ENCODE measurements at places on chromosomes 2 and 18.

- no peak for DNase-seq
Measured at GRCh38 chr2:149873936-149874335, 286.4 kb upstream of the MMADHC start.

DNA sequence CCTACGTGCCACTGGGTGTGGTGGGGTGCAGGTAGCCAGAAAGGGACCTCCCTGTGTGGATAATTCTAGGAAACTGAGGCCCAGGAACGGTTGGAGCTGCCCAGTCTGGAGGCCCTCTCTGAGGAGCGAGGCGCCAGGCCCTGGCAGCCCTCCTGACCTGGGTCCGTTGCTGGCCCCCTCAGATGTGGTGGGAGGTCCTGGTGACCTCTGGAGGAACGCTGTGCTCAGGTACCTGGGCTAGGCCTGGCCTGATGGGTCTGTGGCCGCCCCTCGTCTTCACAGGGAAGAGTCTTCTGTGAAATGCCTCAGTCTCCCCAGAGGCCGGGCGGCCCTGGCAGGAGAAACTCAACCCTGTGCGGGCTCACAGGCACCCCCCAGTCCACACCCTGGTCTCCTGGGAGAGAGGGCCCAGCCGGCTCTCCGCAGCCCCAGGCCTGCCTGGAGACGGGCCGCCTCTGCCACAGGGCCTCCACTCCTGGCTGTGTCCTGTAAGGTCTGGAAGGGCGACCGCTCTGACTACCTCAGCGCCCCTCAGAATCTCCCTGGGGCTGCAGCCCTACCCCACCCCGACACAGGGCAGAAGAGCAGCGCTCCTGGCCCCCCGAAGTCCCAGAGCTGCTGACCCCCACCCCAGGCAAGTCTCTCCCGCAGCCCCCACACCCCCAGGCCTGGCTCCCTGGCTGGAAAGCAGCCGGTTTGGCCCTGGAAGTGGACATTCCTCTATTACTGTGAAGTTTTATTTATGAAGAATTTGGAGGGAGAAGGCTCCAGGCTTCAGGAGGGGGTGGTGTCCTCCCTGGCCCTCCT, 3.7 kb downstream of the B3GNT7 start:
- DNase-seq, result no peak

- no peak for DNase-seq
Measured at GRCh38 chr18:47970664-47971531, 40.4 kb upstream of the SMAD2 start.

GRCh38 chr2:72731116-72731515, 94.7 kb downstream of the EXOC6B start:
- DNase-seq, result no peak

DNA sequence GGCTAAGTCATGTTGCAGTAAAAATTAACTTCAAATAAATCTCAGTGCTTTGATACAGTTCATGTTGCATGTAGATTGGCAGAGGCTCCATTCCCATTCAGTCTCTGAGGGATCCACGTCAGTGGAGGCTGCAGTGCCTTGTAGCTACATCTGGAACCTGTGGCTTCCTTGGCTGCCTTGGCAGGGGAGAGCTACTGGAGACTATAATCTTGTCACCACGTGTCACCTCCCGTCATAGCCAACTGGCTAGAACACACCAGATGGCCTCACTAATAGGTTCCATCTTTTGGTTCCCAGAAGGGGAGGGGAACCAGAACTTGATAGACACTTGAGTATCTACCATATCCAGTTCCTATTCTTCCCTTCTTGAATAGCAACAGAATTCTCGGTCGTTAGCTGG, 28.4 kb downstream of the E2F6 start:
- no peak for DNase-seq

DNA sequence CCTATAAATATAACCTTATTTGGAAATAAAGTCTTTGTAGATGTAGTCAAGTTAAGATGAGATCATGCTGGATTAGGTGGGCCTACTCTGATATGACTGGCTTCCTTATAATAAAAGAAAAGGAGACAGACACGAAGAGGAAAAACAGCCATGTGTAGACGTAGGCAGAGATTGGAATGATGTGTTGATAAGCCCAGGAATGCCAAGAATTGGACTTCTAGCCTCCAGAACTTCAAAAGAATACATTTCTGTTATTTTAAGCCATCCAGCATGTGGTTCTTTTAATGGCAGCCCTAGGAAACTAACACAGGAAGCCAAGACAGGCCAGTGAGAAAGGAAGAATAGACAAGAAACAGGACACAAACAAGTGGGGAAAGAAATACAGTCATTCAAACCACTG, 68.6 kb downstream of the NYAP2 start:
- DNase-seq, result no peak

- no peak for DNase-seq
Measured at GRCh38 chr2:239467956-239468490, 67.2 kb upstream of the HDAC4 start.

DNA sequence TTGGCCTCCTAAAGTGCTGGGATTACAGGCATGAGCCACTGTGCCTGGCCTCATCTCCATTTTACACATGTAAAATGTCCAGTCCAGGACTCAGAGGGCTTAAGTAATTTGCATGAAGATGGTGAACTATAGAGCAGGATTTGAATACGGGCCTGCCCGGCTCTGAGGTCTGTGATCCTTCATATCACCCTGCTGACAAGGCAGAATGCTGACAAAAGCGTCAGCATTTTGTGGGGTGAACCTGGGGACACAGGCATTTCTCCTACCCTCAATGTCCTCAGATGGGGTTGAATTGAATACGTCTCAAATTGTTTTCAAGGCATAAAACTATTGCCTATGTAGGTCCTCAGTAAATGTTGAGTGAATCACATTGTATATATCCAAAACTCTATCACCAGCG, 57.2 kb upstream of the GATA6 start:
- DNase-seq, result no peak

- DNase-seq, result peak; percentile 35
Measured at GRCh38 chr2:190407662-190408537, at the start of gene MFSD6. Gene MFSD6, plus strand, starts transcription at chr2:190408355. Its CDS starts 27,675 bp downstream, at chr2:190436030.

DNA sequence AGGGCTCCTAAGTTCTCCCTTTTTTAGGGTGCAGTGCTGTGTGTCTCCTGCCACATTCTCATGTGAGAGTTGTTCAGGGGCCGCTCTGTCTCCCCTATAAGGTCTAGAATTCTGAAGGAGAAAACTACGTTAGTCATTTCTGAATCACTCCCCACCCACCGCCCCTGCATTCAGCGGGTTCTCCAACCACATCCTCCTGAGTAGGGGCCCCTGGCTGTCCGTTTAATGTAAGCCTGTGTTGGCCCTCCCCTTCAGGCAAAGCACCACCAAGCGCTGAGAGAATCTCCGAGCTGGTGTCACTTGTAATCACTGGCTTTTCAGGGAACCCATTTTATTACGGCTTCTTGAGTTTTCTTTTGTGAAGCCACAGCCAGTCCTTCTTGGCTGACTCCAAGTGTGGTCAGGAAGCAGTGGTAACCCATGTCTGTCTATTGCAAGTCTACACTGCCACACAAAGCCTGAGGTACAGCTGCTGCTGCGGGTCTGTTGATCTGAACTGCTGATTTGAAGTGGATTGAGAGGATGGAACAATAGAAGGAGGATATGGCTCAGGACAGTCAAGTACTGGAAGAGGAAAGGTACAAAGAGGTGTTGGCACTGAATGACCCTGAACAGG, 16.9 kb downstream of the LCT start:
- DNase-seq, result peak; percentile 43

DNA sequence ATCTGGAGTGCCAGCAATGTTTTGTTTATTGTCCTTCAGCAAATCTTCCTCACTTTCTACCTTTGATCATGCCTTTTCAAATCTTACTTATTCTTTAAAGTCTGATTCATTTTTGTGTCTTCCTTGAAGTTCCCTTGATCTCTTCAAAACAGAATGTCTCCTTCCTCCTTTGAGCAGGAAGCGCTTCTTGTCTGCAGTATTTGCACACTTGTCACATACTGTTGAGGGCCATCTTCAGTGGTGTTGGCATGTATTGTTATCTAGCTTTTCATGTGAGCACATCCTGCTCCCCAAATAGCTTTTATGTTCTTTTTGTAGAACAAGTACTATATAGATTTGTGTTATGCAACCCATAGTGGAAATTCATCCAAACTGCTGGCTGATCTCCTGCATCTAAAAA, 5.9 kb upstream of the CERS6 start:
- no peak for DNase-seq

DNA sequence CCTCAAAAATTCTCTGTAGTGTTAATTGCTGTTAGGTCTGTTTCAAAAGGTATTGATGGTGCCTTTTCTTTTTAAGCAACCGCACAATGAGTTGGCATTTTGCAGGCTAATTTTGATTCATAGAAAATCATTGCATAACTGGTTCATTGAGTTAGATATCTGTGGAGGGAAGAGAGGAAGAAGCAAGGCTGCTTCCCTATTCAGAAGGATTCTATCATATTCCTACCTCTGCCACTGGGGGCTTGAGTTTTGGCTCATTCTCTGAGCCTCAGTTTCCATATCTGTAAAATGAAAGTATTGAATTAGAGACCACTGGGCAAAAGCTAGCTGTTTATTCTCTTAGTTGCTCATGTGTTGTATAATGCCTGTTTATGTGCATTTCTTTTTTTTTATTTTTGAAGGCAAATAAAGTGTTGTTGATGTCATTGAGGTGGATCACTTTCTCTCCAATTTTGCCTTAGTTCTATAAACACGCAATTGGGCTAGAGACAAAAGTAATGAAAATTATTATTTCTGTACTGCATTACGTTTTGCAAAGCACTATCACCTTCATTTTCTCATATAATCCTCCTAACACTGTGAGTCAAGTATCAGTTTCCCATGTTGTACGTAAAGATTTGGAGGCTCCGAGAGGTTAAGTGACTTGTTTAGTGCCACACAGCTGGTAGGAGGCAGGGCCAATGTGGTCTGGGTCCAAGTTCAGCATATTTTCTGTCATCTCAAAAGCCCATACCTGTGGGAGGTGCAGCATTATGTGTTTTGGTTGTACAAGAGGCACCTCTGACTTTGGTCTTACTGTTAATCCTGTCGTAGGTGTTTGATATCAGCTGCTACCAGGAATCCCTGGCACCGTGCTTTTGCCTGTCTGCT, 5.9 kb downstream of the TRIB2 start:
- DNase-seq, result no peak

GRCh38 chr2:181310967-181311366, 146.2 kb upstream of the ITGA4 start:
- no peak for DNase-seq
